ENCODE measurements at places on chromosomes 2 and 18.

GRCh38 chr2:67526283-67526682 lies 129.2 kb downstream of the ETAA1 start:
- DNase-seq, result no peak

- DNase-seq, result no peak
Observed at GRCh38 chr2:175293195-175293594, 111.7 kb upstream of the ATP5MC3 start.

- no peak for DNase-seq
Observed at GRCh38 chr2:178473931-178474330, 4.5 kb downstream of the FKBP7 start.

DNA sequence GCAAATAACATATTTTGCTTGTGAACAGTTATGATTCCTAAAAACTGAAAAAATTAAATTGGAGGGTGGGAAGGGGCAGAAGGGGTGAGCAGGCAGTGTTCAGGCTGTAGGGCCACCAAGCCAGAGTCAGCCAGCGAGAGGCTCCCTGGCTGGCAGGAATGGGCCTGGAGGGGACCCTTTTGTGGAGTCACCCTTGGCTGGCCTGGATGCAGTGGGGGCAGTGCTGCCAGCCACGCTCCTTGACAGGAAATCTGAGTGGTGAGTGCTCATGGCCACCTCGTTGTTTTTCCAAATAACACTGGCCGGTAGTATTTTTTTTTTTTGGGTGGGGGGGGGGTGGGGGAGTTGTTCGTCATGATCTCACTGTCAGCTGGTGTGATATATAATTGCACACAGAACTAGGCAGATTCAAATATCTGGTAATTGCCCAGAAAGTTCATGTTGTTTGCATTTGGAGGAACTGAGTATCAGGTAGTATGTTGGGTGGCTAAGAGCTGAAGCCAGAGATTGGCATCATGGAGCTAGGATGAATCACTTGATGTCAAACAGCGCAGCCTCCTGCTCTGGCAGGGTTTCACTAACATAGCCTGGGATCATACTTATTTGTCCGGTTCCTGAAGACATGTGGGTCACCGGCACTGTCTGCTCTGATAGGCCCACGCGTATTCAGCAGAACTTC lies 160.0 kb downstream of the PTGR3 start:
- no peak for DNase-seq

- no peak for DNase-seq
Observed at GRCh38 chr2:70513738-70514137, 39.9 kb downstream of the TGFA start.

DNA sequence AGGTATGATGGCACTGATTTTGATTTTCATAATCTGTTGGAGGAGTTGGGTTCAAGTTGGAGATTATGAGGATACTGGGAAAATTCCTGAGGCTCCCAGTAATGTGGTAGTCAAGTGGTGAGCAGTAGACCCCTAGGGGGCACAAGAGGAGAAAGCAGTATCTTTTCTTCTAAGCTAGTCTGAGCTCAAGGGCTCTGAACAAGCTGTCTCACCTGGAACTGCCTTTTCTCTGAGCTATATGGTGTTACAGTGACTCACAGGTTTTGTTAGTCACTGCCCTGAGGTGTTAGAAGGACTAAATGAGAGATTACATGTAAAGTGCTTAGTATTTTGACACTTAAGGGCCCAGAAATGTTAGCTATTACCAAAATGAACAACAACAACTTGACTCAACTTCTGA lies 42.2 kb downstream of the CD302 start:
- no peak for DNase-seq

DNA sequence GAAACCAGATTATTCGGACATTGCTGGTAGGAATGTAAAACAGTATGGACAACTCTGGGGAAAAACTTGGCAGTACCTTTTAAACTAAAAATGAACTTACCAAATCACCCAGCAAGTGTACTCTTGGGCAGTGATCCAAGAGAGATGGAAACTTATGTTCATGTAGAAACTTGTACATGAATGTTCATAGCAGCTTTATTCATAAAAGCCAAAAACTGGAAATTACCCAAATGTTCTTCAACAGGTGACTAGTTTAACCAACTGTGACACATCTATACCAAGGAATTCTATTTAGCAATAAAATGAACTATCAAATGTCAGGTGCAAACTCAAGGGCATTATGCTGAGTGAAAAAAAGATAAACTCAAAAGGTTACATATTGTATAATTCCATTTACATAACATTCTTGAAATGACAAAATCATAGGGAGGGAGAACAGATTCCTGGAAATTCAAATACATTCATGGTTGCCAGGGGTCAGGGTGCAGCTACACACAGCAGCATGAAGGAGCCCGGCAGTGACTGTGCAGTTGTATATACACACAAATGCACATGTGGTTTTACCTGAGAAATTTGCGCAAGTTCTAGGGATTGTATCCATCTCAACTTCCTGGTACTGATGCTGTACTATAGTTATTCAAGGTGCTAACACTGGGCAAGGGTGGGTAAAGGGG lies 3.5 kb upstream of the RNU4ATAC start:
- DNase-seq, result peak; percentile 21
